ENCODE measurements at places on chromosomes 1 and 21.

DNA sequence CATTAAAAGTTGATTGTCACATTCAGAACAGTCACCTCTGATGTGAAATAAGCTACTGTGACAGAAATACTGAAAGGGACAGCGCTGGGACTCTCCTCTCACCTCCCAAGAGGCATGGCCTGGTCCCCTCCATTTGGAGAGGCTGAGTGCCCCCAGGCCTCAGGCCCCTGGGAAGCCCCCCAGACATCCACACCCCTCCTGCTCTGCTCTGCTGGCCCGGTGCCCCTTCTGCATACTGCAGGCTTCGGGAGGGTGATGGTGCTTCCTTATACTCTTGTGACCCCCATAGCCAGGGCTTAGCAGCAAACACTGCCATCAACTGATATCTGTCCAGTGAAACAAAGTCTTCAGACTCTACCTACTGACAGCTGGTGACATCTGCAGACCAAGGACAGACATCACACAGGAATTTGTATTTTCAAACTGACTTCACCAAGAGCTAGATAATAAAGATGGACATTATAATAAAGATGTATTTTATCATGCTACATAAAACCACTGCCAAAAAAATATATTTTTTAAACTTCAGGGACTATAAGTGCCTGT is 36.9 kb downstream of the C2CD2 start:
- no peak for DNase-seq

- no peak for DNase-seq
These were observed 16.5 kb upstream of the NUAK2 start for GRCh38 chr1:205338011-205338410.

DNA sequence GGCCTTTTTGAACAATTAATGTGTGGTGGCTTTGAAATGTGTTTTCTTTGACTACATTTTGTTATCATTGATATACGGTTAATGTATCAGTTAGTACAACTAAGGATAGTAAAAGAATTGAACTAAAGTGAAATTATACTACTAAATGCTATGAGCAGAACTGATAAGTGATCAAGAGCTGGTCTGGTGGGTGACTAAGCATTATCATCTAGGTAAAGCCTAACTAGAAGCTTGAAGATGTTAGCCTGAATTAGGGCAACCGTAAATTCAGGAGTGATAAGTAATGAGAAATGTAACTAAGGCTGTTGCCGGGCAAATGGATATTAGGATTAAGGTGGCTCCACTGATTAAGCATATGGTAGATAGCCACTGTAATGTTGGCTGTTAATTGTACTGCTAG is 16.0 kb upstream of the GCLM start:
- DNase-seq, result no peak

- no peak for DNase-seq
These were observed 8.5 kb downstream of the C1orf141 start for GRCh38 chr1:67126111-67126746.

GRCh38 chr1:36708587-36708986 is 225.9 kb upstream of the CSF3R start:
- no peak for DNase-seq

DNA sequence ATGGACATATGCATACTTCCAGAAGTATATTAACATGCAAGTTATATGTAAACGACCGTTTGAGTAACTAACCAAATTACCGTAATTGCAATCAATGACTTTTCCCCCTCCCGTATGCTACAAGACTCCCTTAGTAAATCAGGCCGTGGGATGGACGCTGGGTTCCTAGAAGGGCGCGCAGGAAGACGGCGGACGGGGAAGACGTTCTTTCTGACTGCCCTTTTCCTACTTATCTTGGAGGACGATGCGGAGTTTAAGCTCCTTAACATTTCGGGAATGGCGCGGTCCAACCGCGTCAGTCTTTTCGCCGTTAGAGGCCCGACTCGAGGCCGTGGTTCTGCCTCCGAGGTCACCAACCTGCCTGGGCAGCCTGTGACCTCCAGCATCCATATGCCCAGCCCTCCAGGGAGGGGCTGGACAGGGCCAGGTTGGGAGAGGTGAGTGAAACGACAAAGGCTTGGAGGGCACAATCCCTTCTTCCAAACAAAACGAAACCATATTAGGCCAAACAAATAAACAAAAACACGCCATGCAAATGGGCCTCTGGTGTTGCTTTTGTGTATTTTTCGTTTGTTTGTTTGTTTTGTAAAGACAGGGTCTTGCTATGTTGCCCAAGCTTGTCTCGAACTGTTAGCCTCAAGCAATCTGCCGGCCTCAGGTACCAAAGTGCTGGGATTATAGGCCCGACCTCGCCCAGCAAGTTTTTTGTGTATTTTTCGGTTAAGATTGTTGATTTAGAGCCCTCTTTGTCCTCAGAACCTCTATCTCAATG is 873 bp upstream of the PI4KB start:
- no peak for DNase-seq

- no peak for DNase-seq
These were observed 31.7 kb downstream of the RAB3B start for GRCh38 chr1:51958824-51959223.

GRCh38 chr1:47507881-47508701 is 70.2 kb downstream of the FOXD2 start:
- DNase-seq, result no peak

DNA sequence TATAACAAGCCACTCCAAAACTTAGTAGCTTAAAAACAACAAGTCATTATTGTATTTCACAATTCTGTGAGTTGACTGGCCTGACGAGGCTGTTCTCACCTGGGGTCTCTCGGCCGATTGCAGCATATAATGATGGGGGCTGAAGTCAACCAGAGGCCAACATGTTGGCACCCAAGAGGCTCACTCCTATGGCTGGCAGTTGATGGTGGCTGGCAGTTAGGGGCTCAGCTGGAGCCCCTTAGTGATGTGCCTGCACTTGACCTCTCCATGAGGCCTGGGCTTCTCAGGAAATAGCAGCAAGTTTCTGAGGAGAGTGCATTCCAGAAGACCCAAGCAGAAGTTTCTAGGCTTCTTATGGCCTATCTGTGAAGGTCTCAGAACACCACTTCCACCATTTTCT is 459.4 kb downstream of the NPHP4 start:
- DNase-seq, result no peak

DNA sequence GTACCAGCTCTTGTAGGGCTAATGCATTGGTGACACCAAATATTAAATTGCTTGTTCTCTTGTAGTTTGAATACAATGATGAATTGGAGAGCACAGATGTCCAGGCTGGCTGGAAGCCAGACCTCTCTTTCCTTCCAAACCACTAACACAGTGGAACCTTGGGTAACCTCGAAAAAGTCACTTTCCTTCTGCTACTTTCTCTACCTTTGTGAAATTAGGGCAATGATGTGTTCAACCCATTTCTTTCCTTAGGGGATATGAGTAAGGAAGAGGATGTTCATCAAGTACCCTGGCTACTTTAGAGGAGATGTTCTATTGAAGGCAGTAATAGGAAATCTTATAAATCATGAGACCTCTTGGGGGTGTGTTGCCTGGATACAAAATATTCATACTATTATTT is 55.7 kb downstream of the XCL2 start:
- DNase-seq, result no peak

All from DND-41 (cell line).